Occipital lobe (tissue), 3 donors: ENCODE measurements at places on chromosomes 13 and 19. TPM values are rescaled to one million over a fixed set of nuclear protein-coding genes. Genes with fewer than 3 reads are reported as not detected.

The ARRDC5 gene
- not detected for total RNA-seq

The ZNF415 gene
- total RNA-seq: 24.3 TPM

The ZNF790 gene
- 26.4 TPM for total RNA-seq

The TUBA3C gene
- not detected for total RNA-seq

GRCh38 chr19:13963603-13964105 is 11.3 kb downstream of the DCAF15 start:
- no peak for DNase-seq

- DNase-seq: no peak
Measured at GRCh38 chr13:52969373-52969772, 59.2 kb upstream of the OLFM4 start.

- no peak for DNase-seq
Measured at GRCh38 chr13:87661471-87661870, 9.7 kb upstream of the SLITRK5 start.

GRCh38 chr19:38389957-38390924 is 1.7 kb downstream of the SPRED3 start:
- DNase-seq: no peak

GRCh38 chr13:25227690-25228089 is 55.6 kb upstream of the AMER2 start:
- DNase-seq: no peak

DNA sequence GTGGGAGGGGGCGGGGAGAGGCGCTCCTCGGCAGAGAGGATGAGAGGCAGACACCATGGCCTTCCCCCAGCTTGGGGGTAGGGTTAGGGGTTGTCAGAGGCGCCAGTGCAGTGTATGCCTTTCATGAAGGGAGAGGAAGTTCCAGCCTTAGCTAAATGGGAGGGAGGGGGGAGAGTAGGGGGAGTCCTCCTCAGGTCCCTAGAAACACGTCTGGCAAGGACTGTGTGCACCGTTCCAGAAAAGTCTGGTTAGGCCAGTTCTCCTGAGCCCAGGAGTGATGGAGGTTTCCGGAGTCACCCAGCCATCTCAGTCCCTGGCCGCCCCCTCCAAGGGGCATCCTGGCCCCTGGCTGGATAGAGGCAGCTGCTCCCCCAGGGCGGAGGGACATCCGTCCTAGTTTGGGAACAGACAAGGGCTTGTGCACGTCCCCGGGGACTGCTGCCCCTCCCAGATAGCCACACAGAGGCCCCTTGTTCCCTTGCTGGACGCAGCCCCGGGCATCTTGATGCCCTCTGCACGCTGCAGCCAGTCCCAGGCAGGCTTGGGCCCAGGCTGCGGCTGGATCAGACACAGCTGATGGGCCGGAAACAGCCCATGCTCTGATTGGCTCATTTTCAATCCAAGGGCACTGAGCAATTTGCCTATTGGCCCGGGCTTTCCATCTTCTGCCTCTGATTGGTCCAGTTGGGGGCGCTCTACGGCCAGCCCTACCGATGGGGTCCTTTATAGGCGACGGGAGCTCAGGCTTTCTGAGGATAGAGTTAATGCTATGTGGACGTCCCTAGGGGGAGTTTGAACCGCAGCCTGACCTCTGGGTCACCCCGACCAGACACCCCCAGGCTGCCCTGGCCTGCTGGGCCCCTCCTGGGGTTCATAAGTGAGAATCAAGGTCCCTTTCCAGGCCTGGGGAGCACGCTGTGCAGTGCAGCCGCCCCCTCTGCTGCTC is 3.8 kb downstream of the S1PR2 start:
- peak; percentile 88 for DNase-seq

DNA sequence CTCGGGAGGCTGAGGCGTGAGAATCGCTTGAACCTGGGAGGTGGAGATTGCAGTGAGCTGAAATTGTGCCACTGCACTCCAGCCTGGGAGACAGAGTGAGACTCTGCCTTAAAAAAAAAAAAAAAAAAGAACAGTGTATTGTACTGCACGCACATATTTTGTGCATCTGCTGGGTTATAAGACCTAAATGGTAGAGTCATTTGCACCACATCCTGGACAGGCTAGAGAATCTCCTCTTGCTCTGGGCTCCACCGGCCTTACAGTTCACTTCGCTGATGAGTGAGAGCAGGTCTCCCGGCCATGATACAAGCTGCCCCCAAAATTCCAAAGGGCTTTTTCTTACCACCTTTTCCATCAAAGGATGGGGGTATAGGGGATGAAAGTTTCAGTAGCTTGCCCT is 7.2 kb upstream of the SAE1 start:
- DNase-seq: no peak

DNA sequence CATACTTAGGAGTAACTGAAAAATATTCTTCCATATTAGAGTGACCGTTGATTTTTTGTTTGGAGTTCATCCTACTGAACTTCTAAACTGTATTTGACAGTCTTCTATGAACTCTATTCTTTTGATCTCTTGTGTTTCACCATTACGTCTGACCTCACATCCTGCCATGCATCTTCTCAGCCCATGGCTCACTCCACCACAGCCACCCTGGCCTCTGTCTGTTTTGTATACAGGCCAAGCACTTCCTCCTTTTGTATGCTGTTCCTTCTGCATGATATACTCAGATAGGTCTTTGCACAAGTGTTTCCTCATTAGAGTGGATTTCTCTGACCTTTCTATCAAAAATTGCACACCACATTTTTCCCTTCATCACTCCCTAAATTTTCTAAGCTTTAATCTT is 119.9 kb downstream of the MAB21L1 start:
- no peak for DNase-seq

GRCh38 chr19:48779636-48780035 is 24.3 kb downstream of the FGF21 start:
- no peak for DNase-seq

DNA sequence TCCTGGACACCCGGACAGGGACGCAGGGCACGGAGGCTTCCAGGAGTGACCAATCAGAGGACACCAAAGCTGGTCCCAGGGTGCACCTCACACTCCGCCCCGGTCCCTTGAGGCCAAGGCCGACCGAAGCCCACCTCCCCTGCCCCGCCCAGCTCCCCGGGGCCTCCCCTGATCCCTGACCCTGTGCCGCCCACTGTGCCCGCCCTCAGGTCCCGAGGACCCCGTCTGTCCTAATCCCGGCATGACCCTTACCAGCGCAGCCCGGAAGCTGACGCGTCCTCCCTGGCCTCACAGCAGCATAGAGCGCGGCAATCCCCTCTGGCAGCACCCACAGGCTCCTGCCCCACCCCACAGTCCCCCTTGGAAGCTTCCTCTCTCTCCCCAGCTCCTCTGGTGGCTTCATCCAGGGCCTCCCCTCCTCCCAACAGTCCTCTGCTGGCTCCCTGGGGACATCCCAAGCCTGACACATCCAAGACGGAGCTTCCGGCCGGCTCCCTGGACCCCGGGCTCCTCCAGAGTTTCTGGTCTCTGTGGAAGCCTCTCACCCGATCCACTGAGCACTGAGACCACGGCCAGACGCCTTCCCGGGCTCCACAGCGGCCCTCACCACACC is 7.4 kb upstream of the CDC34 start:
- DNase-seq: no peak

DNA sequence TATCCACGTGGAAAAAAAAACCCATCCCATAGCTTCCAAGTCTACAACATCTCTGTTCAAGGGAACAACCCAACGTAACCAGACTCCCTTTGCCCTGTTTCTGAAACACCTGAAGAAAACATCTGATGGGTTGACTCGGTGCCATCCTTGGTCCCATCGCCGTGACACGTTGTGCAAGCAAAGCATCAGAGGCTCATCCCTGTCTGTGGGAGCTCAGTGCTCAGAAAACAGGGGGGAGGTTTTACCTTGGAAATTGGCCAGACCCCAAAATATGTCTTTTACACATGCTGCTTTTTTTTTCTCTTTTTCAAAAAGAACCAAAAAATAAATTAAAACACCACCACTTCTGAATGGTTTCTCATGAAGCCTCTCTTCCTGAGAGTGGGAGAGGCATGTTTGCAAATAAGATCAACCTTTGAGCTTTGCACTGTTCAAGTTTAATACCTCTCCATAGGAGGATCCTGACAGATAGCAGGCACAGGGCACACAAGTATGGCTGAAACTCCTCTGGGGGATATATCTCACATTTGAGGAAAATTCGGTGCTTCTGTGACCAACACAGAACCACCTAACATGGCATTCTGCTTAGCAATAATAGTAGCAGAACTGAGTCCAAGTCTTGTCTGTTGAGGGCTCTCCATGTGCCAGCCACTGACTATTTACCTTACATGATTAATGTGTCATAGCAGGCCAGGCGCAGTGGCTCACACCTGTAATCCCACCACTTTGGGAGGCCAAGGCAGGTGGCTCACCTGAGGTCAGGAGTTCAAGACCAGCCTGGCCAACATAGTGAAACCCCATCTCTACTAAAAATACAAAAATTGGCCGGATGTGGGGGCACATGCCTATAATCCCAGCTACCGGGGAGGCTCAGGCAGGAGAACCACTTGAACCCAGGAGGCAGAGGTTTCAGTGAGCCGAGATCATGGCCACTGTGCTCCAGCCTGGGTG is 7.0 kb upstream of the PVR start:
- no peak for DNase-seq
